ENCODE measurements at places on chromosomes 13 and 19. TPM values are rescaled to one million over a fixed set of nuclear protein-coding genes. Genes with fewer than 3 reads are reported as not detected.

Gene IGFL2
- not detected for total RNA-seq

- no peak overlapping the region for H3K4me3 ChIP-seq
- no peaks in the 10 kb centered on the region for H3K27me3 ChIP-seq
- H3K36me3 ChIP-seq: peaks cover 6% of the 10 kb centered on the region
- no peaks in the 10 kb centered on the region for H3K4me1 ChIP-seq
Observed at GRCh38 chr13:112481458-112481857, 105.3 kb downstream of the SPACA7 start.

GRCh38 chr19:13823256-13823655 is 28.0 kb downstream of the ZSWIM4 start:
- DNase-seq: no peak
- no peaks in the 10 kb centered on the region for H3K27me3 ChIP-seq
- H3K36me3 ChIP-seq: peaks cover 10% of the 10 kb centered on the region
- peaks cover under 1% of the 10 kb centered on the region for H3K4me1 ChIP-seq
- H3K27ac ChIP-seq: peak overlapping the region; percentile 49

GRCh38 chr13:22316494-22317025 is 645.7 kb downstream of the FGF9 start:
- H3K4me1 ChIP-seq: no peaks in the 10 kb centered on the region
- H3K36me3 ChIP-seq: no peaks in the 10 kb centered on the region
- H3K4me3 ChIP-seq: no peak overlapping the region
- DNase-seq: no peak
- no peak overlapping the region for H3K27ac ChIP-seq
- no peaks in the 10 kb centered on the region for H3K27me3 ChIP-seq

Gene MYO1F
- total RNA-seq: 10.8 TPM

GRCh38 chr13:106284358-106284757 is 251.1 kb downstream of the EFNB2 start:
- no peak overlapping the region for H3K27ac ChIP-seq
- no peak for DNase-seq
- H3K4me1 ChIP-seq: no peaks in the 10 kb centered on the region
- H3K27me3 ChIP-seq: no peaks in the 10 kb centered on the region

- H3K27ac ChIP-seq: peak overlapping the region; percentile 88
- no peak for DNase-seq
- peaks cover 16% of the 10 kb centered on the region for H3K36me3 ChIP-seq
- peak overlapping the region; percentile 40 for H3K4me3 ChIP-seq
Observed at GRCh38 chr19:1266916-1267476, 2.1 kb upstream of the CIRBP start.

Gene MBD3L3
- total RNA-seq: not detected
